ENCODE measurements at places on chromosomes 16 and 17.

GRCh38 chr17:17819561-17819995, 17.2 kb downstream of the SREBF1 start:
- DNase-seq: peak; percentile 84

DNA sequence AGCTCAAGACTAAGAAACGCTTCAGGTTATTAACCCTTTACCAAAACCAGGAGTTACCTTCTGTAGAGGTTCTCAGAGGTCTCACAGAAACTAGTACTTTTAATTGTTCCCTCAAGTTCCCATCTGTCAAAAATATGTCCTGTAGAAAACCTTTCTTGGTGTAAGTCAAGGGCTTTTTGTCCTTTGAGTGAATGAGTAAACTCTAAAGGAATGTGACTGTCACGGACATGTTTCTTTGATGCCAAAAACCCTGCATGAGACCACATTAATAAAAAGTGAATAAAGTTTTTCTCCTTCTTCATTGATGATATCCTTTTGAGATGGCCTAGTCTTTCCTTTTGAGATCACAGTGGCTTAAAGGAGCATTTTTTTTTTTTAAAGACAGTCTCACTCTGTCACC, 102.9 kb downstream of the NLK start:
- DNase-seq: no peak

DNA sequence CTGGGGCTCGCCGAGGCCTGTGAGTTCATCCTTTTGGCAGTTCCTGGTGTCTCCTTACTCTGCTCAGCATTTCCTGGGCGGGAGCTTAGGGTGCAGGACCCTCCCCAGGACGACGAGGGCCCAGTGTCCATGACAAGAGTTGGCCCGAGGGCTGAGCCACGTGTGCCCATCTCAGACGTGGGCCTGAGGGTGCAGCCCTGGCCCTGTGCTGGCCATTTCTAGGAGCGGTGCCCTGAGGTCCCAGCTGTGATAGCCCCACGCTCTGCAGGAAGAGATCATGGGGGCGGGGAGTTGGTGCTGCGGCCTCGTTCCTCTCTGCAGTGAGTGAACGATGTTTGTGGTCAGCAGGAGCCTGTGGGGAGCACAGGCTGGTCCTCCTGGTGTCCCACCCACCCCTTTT, 6.0 kb upstream of the MC1R start:
- DNase-seq: no peak

GRCh38 chr17:45784741-45785479, 790 bp downstream of the CRHR1 start:
- DNase-seq: peak; percentile 8

GRCh38 chr16:164827-165538, 795 bp upstream of the HBM start:
- no peak for DNase-seq

- DNase-seq: no peak
Measured at GRCh38 chr17:78252111-78252634, 20.7 kb downstream of the TMEM235 start.

DNA sequence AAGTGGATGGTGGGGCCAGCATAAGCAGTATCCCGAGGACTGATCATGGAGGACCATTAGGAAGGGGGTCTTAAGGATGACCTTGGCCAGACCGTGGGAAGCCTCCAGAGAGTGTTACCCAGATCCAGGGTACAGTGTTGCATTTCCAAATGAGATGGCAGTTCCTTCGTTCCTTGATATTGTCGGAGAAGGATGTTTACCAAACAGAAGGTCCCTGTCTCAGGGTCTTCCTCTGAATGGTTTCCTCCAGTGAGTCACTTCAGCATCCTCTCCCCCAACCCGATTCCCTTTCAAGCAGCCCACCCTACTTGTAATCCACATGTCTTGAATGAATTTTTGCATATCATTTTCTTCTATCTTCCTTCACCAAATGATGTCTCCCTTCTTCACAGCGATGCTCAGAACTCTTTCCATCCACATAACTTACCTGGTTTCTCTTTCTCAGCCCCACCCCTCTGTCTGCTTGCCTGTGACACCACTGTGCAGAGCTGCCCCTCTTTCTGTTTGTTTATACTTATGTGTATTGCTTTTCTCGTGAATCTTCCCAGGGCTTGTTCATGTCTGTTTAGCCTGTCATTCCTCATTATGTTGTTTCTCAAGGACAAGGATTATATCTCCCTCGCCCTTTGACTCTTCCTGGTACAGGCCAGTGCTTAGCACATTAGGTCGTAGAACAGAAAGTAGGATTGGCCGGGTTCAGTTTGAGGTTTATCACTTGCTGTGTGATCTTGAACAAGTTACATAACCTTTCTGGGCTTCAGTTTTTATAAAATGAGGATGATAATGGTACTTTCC, 5.7 kb downstream of the GOSR2 start:
- no peak for DNase-seq

DNA sequence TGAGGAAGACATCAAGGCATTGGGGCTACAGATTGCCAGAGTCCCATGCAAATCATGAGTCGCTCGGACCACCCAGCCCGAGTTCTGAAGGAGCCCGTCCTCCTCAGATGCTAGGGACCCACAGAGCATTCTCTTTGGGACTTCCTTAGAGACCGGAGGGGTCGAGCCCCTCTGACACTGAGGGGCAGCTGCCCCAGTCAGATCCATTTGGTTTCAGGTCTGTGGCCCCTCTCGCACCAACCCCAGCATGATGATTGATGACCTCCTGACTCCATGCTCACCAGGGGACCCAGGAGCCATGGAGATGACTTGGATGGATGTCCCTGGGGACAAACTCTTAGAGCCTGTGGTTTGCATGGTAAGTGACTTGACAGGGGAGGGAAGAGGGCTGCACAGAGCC, 8.0 kb downstream of the PDF start:
- DNase-seq: no peak

DNA sequence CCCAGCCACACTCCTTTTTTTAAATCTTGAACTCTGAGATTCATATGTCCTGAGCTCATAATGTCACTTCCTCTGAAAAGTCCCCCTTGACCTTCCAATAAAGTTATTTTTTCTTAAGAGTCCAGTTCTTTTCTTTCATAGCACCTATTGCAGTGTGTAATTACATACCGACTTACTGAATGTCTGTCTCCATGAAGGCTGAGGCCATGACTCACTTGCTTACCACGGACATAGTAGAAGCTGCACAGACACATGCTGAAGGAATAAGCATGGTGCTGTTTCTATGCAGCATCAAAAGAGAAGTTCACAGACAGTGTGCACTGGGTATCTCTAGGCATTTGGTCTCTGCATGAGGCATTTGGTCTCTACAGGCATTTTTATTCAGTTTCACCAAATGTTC, 77.2 kb downstream of the C17orf67 start:
- peak; percentile 43 for DNase-seq

DNA sequence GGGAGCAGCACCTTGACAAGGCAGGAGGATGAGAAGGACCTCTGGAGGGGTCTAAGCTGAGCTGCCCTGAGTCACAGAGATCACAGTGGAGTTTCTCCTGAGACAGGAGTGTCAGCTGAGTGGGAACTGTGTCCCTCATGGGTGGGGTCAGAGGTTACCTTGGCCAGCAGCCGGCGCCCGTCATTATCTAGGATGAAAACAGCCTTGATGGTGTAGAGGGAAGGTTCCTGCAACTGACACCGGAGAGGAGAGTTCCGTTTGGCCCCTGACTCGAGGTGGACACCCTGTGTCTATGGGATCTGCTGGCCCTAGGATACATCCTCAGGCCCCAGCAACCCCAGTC, 933 bp downstream of the COPZ2 start:
- DNase-seq: no peak

- no peak for DNase-seq
Measured at GRCh38 chr17:32240750-32241149, 24.9 kb upstream of the RHBDL3 start.

DNA sequence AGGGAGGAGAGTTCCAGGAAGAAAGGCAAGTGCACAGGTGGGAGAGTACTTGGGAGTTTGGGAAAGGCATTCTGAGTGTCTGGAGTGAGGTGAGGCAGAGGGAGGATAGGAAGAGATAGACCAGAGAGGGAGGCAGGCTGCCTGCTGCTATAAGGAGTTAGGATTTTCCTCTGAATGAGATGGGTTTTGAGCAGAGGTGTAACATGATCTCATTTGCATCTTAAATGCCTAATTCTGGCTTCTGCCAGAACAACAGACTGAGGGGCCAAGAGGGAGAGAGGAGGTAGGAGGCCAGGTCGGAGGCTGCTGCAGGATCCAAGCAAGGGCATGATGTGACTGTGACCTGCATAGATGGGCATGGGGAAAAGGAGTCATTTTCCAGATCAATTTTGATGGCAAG, 31.5 kb upstream of the IRX6 start:
- DNase-seq: no peak

DNA sequence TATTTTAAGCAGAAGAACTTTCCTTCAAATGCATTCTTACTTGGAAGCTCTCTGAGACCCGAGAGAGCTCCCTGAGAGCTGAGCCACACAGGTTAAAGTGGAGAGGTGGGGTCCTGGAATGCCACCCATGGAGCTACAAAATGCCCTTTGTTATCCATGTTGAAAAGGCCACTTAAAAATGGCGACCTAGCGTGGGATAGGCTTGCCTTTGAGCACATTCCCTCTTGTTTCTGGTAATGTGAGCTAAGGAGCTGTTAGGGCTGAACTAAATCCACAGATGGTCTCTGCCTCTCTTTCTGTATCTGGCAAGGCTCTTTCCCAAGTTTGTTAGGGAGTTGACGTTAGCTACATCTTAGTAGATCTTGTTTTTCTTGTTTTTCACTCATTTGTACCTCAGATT, 171.6 kb downstream of the SNX29 start:
- DNase-seq: no peak

DNA sequence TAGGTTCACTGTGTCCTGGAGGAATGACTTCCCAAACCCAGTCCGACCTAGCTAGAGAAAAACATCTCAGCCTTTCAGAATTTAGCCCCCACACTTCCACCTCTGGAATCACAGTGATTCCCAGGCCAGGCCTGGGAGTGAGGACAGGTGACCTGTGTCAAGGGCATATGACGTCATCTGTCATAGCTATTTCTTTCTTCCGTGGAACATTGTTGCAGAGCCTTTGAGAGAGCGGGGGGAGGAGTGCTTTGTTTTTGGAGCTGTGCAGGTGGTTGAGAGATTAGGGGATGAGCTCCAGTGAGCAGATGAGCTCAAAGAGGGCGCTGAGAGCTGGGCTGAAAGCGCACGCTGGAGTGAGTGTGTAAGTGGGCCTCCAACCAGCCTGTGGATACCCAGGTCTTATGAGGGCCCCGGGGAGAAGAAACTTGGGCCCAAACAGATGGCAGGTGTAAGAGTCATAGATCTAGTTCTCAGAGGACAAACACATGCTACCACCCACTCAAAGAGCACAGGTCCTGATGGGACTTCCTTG, 344.8 kb downstream of the SNX29 start:
- DNase-seq: no peak

GRCh38 chr17:29621751-29622194, 939 bp downstream of the CORO6 start:
- DNase-seq: no peak

- DNase-seq: peak; percentile 56
Measured at GRCh38 chr17:7220593-7221277, 997 bp downstream of the ACADVL start.

GRCh38 chr17:42282478-42283080, 5.7 kb upstream of the STAT5A start:
- no peak for DNase-seq

- DNase-seq: no peak
Measured at GRCh38 chr16:85056211-85056748, 28.7 kb downstream of the KIAA0513 start.

DNA sequence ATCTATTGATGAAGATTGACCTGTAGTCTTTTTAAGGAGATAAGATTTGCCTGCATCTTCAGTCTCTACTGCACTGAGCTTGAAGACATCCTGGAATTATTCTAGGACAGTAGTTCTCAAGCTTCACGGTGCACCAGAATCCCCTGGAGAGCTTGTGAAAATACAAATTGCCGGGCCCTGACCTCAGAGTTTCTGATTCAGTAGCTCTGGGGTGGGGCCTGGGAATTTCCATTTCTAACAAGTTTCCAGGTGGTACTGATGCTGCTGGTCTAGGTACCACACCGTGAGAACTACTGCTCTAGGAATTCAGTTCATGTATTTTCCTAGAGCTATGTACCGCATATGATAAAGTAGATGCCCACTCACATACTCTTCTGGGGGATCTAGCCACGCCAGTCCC, 246.1 kb downstream of the HS3ST3B1 start:
- DNase-seq: no peak

DNA sequence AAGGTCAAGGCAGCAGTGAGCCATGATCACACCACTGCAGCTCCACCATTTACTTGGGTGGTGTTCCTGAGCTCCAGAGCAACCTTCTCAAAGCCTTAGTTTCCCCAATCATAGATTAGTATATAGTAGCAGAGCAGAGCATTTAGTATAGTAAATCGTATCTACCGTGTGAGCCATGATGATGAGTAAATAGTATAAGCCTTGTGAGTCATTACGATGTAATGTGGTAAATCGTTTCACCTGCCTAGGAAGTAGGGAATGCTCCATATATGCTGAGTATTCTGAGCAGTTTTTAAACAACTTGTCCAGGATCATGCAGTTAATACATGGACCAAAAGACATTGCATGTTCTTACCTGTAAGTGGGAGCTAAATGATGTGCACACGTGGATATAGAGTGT, 66.4 kb downstream of the SCNN1B start:
- no peak for DNase-seq

GRCh38 chr17:30267625-30268024, 24.1 kb downstream of the BLMH start:
- DNase-seq: no peak

GRCh38 chr17:77424585-77425344, 284.0 kb downstream of the SEC14L1 start:
- DNase-seq: no peak

DNA sequence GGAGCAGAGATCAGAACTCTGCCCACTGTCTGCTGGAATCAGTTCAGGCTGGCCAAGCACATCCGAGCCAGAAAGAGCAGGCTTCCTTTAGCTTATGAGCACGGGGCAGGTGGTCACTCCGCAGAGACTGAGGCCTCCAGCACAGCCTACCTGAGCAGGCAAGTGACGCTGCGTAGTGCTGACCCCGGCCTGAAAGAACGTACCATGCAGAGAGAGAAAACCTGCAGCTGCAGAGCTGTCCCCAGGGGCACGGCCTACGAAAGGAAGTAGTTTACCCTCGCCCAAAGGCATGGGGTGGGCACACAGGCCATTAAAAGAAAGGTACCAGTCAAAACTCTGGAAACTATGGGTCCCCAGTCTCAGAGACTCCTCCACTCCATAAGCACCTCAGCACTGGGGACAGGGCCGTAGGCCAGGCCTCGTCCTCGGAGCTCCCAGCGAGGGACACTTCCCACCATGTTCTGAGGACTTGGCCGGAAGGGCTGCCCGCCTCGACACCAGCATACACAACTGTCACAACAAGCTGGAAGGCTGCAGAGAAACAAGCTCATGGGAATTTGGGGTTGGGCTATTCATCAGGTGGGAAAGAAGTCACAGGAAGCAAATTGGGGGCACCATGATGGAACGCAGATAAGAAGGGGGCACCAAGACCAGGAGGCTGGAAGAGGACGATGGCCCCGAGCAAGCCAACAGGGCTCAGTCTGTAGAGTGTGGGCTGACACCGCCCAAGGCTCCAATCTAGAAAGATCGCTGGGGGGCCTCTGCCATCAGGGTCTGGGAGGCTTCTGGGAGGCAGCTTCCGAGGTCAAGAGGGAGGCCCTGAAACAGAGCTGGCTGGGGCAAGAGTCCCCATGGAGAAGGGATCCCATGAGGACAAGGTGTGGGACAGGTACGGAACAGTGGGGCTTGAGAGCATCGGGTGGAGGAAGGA, 21.2 kb downstream of the MEAK7 start:
- DNase-seq: no peak

All from SW 1271 (cell line).